ENCODE measurements at places on chromosomes 1 and 21.

DNA sequence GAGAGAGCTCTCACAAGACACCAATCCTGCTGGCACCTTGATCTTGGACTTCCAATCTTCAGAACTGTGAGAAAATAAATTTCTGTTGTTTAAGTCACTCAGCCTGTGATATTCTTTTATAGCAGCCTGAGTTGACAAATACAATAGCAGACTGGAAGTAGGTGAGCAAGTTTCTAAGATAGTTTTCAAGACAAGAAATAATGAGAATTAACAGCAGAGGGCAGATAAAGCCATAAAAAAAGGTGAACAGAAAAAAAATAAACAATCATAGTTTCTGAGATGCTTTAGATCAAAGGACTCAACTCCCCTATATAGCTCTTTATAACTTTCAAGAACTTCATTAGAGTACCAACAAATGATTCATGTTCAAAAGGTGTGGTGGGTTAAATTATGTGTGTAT is 119.8 kb downstream of the PLPPR5 start:
- DNase-seq = no peak

GRCh38 chr1:23904748-23905357 is 8.3 kb downstream of the CNR2 start:
- DNase-seq = no peak

- no peak for DNase-seq
Measured at GRCh38 chr1:159854116-159854692, 8.3 kb downstream of the VSIG8 start.

- DNase-seq = no peak
Measured at GRCh38 chr1:36176106-36176949, 20.4 kb downstream of the MAP7D1 start.

- no peak for DNase-seq
Measured at GRCh38 chr1:12359359-12360133, 129.7 kb downstream of the VPS13D start.

GRCh38 chr1:91589437-91589836 is 88.8 kb downstream of the CDC7 start:
- no peak for DNase-seq

DNA sequence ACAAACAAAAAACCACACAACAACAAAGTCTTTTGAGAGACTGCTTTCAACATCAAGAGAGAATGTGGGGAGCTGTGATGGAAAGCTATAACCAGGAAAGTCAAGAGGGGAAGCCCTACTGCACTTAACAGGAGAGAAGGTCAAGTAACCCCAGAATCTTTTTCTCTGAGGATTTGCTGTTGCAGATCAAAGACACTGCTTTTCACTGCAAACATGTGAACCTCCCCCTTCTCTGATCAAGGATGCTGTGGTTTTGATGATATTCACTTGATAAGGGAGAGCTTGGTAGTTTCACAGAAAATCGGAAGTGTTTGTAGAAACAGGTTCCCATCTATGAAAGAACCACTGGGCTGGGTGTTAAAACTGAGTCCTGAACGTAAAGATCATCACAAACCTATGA is 4.8 kb downstream of the ETV3 start:
- DNase-seq = no peak

- DNase-seq = no peak
Measured at GRCh38 chr1:45356186-45356585, 15.9 kb upstream of the MUTYH start.

- DNase-seq = no peak
Measured at GRCh38 chr21:34885125-34885524, 164.0 kb downstream of the RUNX1 start.

- DNase-seq = no peak
Measured at GRCh38 chr1:22761821-22762220, 51.2 kb downstream of the EPHB2 start.

DNA sequence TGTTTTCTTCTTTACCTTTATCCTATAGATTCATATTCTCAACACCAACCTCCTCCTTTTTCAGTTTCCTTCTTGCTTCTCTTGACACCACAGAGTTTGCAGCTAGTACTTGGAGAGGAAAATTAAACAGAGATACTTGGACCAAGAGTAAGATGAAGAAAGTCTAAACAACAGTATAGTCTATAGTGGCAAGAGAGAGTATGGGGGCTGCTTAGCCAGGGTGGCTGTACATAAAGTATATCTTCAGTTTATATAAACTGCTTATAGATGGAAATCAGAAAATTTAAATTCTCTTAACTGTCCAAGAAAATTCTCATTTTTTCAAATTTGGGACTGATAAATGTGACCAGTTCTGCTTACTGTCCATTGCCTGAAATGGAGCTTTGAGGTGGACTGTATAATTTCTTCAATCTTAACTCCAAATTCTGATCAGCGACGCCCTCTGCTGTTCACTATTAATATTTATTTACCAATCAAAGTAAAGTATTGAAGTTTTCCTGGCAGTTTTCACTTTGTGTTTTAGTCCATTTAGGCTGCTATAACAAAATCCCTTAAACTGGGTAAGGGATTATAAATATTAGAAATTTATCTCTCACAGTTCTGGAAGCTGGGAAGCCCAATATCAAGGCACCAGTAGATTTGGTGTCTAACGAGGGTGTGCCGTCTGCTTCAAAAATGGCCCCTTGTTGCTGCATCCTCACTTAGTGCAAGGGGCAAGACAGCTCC is 14.8 kb upstream of the METTL18 start:
- no peak for DNase-seq

DNA sequence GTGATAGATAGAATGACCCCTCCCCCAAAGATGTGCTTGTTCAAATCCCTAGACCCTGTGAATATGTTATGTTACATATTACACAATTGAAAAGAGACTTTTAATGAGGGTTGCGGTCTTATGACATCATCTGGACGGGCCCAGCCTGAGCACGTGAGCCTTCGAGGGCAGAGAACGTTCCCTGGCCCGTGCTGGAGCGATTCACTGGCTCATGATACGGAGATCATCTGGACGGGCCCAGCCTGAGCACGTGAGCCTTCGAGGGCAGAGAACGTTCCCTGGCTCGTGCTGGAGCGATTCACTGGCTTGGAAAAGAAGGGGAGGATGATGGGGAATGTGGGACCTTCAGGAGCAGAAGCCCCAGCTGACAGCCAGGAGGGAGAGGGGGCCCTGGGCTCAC is 34.4 kb upstream of the COL18A1 start:
- no peak for DNase-seq

- no peak for DNase-seq
Measured at GRCh38 chr1:84835169-84835568, 57.8 kb downstream of the LPAR3 start.

- no peak for DNase-seq
Measured at GRCh38 chr1:44016890-44017400, 14.3 kb downstream of the SLC6A9 start.

GRCh38 chr1:68401506-68401905 is 48.2 kb downstream of the RPE65 start:
- no peak for DNase-seq

Measured in stimulated activated CD8-positive, alpha-beta memory T cell treated with anti-CD3 and anti-CD28 coated beads, Interleukin-4, amount 100 ng/mL, for 1 hour (primary cell).